ENCODE measurements at places on chromosomes 3 and 15.

- DNase-seq = peak; percentile 80
These were observed 71.0 kb downstream of the WWTR1 start for GRCh38 chr3:149586871-149587270.

DNA sequence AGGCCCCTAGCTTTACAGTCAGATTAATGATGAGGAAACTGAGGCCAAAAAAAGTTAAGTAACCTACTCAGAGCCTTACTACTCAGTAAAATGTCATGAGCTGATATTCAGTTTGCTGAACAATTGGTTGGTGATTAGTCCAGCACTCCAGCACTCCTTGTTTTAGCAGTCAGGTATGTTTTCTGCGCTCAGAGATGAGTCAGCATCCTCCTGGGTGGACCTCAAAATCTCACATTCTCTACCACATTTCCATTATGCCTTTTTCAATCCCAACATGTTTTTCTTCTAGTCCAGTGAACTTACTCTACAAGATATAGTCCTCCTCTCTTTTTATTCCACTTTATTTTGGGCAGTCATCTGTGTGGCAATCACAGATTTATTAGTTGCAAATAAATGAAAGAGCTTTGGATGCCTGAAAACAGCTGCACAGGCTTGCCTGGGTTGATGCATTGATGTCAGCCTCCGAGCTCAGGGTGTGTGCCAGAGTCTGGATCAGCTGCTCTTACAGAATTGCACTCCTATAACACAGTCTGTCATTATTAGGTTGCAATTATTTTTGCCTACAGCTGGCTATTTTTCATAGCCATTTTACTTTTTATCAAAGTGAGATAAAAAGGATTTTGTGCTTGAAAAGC, 133.2 kb downstream of the ARPP21 start:
- DNase-seq = no peak

DNA sequence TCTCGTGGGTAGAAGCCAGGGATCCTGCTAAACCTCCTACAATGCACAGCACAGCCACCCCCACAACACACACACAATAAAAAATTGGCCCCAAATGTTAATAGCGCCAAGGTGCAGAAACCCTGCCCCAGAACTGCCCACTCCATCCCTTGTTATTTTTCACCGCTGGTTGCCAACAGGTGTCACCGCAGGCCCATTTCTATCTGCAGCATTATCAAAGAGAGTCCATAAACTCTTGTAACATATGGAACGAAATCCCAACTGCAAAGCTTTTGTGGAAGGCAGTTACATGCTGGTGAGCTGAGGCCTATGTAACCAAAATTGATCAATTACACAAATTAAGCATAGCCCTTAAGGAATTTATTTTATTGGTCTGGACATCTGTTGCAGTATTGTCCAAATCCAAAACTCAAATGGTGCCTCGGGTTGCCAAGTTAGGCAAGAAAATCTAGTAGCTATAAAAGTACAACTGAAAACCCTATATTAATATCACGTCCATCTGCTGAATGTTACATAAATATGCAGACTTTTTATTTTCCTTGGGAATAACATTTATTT, 66.2 kb downstream of the SAMMSON start:
- no peak for DNase-seq

DNA sequence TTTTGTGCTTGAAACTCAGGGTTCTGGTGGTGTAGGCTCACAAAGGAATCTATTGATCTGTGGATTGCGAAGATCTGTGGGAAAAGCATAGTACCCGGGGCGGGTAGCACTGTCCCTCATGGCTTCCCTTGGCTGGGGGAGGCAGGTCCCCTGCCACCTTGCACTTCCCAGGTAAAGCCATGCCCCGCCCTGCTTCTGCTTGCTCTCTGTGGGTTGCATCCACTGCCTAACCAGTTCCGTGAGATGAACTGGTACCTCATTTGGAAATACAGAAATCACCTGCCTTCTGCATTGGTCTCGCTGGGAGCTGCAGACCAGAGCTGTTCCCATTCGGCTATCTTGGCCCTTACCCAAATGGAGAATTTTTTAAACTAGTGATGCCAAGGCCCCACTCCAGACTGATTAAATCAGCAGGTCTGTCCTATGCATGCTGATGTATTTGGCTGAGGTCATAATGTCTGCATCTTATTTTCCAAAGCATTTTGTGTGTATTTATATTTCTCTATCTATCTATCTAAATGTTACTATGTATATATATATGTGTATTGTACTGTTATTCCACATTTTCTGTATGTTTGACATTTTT, 65.5 kb upstream of the SLC7A14 start:
- DNase-seq = peak; percentile 11

DNA sequence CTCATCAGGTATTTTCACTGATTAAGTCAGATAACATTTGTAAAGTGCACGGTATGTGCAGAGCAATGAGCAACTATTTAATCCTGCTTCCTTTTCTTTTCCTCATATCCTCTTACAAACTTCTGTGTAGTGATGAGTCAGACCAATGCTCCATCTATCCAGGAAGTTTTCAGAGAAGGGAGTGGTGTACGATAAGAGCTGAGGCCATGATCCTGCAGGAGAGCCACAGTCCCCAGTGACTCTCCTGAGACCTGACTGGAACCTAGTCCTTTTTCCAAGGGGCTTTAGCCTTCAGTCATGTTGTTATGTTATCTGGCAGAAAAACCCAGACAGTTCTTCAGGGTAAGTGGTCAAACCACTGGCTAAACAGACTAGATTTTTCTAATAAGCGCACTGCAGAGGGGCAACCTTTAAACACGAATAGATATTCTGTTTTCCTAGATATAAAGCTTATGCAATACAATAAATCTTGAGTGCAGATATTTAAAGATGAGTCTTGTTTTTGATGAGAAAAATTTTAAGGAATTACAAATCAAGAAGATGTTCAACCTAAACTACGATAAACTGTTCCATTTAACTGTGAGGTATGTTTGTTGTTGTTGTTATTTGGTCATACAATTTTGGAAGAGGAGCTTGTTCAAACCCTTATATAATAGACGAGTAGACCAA, 110.5 kb upstream of the RAP2B start:
- peak; percentile 57 for DNase-seq
